Epithelial cell of umbilical artery (primary cell): ENCODE measurements at places on chromosomes 5 and 9. TPM values are rescaled to one million over a fixed set of nuclear protein-coding genes. Genes with fewer than 3 reads are reported as not detected.

Gene STPG3
- not detected in 2 replicates for total RNA-seq

Gene DHFR
- total RNA-seq: 23.7 and 39.7 TPM in 2 replicates

Gene ADAMTSL2
- under 0.01 TPM in 1 of 2 replicates, not detected in the other for total RNA-seq

Gene CPLANE1
- 11.7 and 16.3 TPM in 2 replicates for total RNA-seq

Gene FBP1
- total RNA-seq: 4.6 and 6.8 TPM in 2 replicates

Gene CD14
- total RNA-seq: 1.2 and 1.6 TPM in 2 replicates

Gene VLDLR
- 4.7 and 9.7 TPM in 2 replicates for total RNA-seq

Gene NPDC1
- total RNA-seq: 28.3 and 29.2 TPM in 2 replicates

Gene FAM221B
- not detected in 2 replicates for total RNA-seq

Gene FGD3
- not detected in 2 replicates for total RNA-seq

Gene OBP2B
- total RNA-seq: not detected in 2 replicates

Gene SEC16A
- 13.1 and 15.3 TPM in 2 replicates for total RNA-seq

Gene PNPLA7
- total RNA-seq: under 0.01 and 0.15 TPM in 2 replicates

Gene MARVELD2
- 2.9 and 4.0 TPM in 2 replicates for total RNA-seq

Gene ADGRD2
- not detected in 2 replicates for total RNA-seq

Gene PCDHB8
- under 0.01 and 0.15 TPM in 2 replicates for total RNA-seq

Gene IL3
- total RNA-seq: not detected in 2 replicates

Gene TRPM3
- total RNA-seq: 0.46 and 1.6 TPM in 2 replicates

Gene TAS2R1
- total RNA-seq: not detected in 2 replicates

Gene RFX3
- 2.9 and 5.3 TPM in 2 replicates for total RNA-seq

Gene GFRA3
- not detected in 2 replicates for total RNA-seq

Gene LRRC19
- total RNA-seq: not detected in 2 replicates

Gene HACD4
- 1.6 and 2.6 TPM in 2 replicates for total RNA-seq

Gene RETREG1
- under 0.01 and 0.15 TPM in 2 replicates for total RNA-seq

Gene PCDHB13
- 0.15 and 0.65 TPM in 2 replicates for total RNA-seq

Gene CCDC69
- 2.6 and 4.6 TPM in 2 replicates for total RNA-seq

Gene WNT8A
- total RNA-seq: not detected in 2 replicates

Gene BRINP1
- total RNA-seq: not detected in 2 replicates

Gene RRAGA
- 31.8 and 32.8 TPM in 2 replicates for total RNA-seq

Gene PITX1
- 0.15 and 0.32 TPM in 2 replicates for total RNA-seq

Gene TAF11L5
- total RNA-seq: not detected in 2 replicates

Gene TPPP
- total RNA-seq: under 0.01 and 0.15 TPM in 2 replicates
